Right cardiac atrium (tissue), 5 donors: ENCODE measurements at places on chromosomes 5 and 9.
A peak's percentile ranks its signal among the peaks of the same experiment; 100 is the strongest.

GRCh38 chr5:24222876-24223275 lies 421.9 kb downstream of the CDH10 start:
- DNase-seq = no peak

GRCh38 chr9:124894741-124895170 lies 32.8 kb downstream of the ARPC5L start:
- DNase-seq = no peak

DNA sequence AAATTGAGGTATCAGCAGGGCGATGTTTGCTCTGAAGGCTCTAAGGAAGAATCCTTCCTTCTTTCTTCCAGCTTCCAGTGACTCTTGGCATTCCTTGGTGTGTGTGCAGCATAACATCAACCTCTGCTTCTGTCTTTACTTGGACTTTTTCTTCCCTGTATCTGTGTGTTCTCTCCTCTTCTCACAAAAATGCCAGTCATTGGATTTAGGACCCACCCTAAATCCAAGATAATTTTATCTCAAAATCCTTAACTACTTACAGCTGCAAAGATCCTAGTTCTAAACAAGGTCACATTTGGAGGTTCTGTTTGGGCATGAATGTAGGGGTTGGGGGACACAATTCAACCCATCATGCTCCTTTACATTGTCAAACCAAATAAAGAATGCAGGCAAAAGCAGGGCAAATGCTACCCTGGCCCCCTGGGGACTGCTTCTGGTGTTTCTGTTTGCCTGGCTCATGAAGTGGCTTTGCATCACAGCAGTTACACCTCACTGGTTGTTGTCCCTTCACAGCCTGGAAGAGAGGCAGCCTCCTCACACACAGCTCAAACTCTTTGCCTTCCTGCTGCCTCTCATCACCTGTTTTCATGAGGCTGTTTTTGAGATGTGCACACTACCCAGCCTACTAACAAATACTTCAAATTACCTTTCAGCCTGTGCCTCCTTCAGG lies 64.8 kb upstream of the PLCXD3 start:
- DNase-seq = no peak

DNA sequence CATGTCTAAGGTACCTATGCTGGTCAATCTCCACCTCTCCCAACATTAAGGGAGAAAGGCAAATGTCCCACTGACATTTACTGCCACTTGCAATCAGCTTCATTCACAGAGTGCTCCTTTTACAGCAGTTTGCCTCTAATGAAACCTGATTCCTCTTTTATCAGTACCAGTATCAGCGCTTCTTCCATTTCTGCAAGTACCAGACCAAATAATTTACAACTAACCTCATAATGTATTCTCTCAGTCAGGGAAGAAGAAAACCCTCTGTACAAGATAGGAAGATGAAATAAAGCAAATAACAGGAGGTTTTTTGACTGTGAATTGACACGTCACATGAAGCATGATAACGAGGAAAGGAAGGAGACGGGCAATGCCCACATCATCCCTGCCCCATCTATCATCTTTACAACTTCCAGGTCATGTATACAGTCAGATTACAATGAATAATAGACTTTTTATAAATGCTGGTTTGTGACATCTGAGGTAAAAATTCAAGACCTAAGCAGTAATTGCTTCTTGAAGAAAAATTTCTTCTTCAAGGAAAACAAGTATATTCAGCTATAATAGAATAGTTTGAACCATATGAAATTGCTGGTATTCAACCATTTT lies 21.9 kb downstream of the ABITRAM start:
- no peak for DNase-seq

- no peak for DNase-seq
Observed at GRCh38 chr9:26158631-26159150, 480.4 kb upstream of the TUSC1 start.

- no peak for DNase-seq
Observed at GRCh38 chr5:148499452-148499851, 115.7 kb downstream of the FBXO38 start.

DNA sequence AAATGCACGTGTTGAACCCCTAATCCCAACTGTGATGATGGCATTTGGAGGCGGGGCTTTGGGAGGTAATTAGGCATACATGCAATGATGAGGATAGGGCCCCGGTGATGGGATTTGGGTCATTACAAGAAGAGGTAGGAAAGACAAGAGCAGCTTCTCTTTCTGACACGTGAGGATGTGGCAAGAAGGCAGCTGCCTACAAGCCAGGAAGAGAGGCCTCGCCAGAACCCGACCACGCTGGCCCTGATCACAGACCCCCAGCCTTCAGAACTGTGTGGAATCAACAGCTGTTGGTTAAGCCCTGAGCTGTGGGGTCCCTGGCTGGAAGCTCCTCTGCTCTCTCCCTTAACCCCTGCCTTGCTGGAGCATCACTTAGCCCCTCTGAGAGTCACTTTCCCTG lies 57.5 kb downstream of the COL23A1 start:
- DNase-seq = no peak

DNA sequence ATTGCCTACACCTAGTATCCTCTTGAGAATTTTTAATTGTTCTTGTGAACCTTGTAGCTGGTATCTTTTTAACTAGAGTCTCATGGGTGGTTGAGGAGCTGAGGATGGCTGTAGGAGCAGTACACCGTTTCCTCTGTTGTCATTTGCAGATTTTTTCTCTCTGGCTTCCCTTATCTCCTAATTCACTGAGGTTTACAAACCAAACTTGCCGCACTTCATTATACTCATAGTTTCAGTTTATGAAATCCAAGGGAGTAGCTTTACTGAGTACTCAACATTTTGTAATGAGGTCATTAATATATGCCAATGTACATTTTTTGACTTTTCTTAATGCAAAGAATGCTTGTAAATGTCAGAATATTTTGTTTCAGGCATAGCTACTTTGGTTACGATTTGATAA lies 154.2 kb downstream of the CCDC171 start:
- DNase-seq = no peak

GRCh38 chr9:111561165-111561719 lies 36.3 kb downstream of the ZNF483 start:
- DNase-seq = no peak

DNA sequence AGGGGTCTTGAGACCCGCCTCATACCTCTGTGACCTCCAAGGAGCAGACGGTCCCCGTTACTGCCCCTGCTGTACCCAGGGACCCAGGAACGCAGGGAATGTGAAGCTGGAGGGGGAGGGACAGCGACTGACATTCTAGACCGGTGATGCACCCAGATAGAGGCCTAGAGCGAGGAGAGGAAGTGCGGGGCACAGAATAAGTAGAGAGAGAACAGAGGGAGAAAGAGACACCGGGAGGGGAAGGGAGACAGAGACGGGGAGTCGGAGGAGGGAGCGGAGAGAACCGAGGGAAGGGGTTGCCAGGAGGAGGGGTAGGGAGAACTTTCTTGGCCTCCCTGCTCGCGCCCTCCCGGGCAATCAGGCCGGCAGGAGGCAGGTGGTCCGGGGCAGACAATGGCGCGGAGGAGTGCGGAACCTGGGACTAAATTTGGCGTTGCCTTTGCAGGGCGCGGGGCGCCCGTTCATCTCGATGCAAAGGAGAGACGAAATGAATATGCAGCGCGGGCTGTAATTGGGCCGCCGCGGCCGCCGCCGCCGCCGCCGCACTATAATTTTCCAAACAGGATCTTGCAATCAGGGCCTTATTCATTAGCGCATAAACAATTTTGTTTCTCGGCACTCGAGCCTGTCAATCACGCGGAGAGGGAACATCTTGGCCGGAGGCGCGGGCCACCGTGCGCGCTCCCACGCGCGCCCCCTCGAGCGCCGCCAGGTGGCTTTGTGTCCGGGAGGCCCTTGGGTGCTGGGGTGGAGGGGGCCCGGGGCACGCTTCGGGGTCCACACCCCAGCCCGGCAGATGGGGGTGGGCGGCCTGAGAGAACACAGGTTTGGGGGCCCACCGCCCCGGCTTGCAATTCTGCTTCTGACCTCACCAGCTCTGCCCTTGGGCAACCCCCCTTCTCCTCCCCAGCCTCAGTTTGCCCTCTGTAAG lies 33.0 kb downstream of the NDUFA8 start:
- no peak for DNase-seq

GRCh38 chr5:125152044-125152443 lies 405.6 kb upstream of the ZNF608 start:
- DNase-seq = no peak

DNA sequence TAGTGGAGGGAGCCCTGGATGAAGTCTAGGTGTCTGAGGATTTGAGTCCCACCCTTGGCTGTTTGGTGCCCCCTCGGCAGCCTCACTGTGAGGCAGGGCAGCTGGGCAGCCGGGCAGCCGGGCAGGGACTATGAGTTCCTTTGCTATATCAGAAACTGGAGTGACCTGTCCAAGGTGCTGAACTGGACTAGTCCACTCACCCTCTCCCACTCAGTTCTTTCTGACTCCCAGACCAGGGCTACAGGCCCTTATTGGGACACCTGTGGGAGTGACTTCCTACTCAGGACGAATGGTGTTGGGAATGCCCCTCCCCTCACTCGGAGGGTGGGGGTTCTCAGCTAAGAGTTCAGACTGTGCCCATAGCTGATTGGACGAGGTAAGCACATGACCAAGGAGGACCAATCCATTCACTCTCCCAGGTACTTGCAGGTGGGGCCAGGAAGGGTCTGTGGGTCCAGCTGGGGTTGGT lies 34.1 kb upstream of the RAPGEF1 start:
- DNase-seq = peak; percentile 71

DNA sequence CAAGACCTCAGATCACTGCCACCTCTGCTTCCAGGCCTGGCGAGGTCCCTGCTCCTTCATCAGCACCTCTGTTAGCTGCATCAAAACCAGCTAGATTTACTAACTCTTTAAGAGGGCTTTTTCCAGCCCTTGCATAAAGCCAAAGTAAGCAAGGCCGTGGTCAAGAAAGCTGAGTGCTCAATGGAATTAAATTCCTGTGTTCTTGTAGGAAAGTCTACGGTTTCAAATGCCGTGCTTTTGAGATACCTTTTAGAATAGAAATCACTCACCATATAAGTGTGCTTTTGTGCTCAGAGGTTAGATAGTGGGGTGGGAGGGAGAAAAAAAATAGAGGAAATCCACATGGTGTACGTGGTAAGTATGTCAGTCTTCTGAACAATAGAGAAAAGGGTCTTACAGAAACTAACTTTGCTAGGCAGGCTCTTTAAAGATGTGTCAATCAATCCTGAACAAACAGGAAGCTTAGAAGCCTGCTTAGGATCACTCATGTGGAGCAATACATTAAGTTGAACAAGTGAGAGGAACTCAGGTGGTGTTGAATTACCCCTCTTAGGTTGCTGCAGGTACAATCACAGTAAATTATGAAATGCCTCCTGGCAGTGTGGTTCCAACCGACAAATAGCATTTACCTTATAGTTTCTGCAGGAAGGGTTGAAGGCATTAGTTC lies 79.7 kb downstream of the SEMA6A start:
- no peak for DNase-seq

- DNase-seq = no peak
Observed at GRCh38 chr5:16554110-16554509, 62.7 kb downstream of the RETREG1 start.

GRCh38 chr5:76952795-76953536 lies at the start of gene CRHBP:
TSS of gene CRHBP (plus strand) at chr5:76953045. CDS start at chr5:76953135, 90 bp downstream.
- no peak for DNase-seq

DNA sequence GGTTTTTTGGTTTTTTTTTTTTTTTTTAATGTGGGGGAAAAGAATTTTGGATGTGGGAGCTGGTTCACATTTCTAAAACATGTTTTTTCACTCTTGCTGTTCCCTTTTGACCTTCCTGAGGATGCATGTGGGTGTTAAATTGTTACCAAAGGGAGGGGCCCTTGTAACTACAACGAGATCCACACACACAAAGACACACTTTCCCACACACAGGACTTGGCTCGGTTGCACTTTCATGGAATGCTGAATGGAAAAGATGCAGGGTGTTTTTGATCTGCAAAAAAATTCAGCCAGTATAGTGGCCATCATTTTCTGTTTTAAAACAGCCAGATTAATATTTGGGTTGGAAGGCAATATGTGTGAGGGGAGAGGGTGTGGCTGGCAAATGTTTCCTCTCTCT lies 576.9 kb downstream of the EBF1 start:
- DNase-seq = no peak

DNA sequence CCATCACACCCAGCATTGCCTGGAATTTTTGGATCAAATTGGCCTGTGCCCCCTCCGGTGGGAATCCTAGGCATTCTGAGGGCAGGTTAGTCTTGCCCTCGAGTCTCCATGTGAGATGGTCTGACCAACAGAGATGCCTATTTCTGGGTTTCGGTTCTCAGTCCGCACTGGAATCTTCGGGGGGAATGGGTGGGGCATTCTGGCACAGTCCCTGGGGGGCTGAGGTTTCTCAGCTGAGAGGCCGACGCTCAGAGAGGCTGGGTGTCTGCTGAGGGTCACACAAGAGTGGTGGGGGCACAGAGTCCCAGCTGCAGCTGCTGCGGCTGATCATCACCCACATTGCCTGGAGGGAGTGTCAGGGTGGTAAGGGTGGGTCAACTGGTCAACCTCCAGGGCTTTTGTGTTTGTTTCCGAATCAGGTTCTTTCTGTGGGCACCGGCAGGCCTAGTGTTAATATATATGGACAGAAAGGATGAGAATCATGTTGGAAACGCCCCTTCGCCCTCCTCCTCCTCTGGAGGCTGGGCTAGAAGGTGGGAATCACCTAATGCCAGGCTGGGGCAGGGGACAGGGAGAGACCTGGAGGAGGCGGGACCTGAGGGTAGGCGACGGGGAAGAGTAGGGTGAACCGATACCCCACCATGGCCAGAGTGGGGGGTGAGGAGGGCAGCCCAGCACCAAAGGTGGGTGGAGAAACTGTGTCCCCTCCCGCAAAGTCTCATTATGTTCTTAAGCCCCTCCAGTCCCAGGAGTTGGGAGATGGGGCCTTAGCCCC lies 149.5 kb upstream of the PHYKPL start:
- no peak for DNase-seq

- no peak for DNase-seq
Observed at GRCh38 chr5:153937661-153938060, 101.0 kb downstream of the FAM114A2 start.

GRCh38 chr9:73573235-73573634 lies 421.6 kb downstream of the ANXA1 start:
- no peak for DNase-seq

- no peak for DNase-seq
Observed at GRCh38 chr5:14547666-14548065, 33.9 kb upstream of the OTULINL start.

GRCh38 chr5:144467792-144468191 lies 297.1 kb downstream of the KCTD16 start:
- DNase-seq = no peak

DNA sequence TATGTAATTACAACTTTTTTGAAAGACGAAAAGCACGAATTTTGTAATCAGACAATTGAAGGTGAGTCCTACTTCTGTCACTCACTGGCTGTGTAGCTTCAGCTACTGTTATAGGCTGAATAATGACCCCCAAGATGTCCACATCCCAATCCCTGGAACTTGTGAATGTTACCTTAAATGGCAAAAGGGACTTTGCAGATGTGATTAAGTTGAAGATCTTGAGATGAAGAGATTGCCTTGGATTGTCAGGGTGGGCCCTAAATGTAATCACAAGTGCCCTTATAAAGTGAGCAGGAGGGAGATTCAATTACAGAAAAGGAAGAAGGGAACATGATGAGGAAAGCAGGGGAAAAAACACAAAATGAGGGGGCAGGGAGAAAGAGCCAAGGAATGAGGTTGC lies 326.2 kb upstream of the MSX2 start:
- no peak for DNase-seq
